Cerebellum (tissue), 4 donors: ENCODE measurements at places on chromosomes 2 and 18.

- no peak for DNase-seq
Measured at GRCh38 chr2:211281430-211282073, 725.2 kb downstream of the CPS1 start.

DNA sequence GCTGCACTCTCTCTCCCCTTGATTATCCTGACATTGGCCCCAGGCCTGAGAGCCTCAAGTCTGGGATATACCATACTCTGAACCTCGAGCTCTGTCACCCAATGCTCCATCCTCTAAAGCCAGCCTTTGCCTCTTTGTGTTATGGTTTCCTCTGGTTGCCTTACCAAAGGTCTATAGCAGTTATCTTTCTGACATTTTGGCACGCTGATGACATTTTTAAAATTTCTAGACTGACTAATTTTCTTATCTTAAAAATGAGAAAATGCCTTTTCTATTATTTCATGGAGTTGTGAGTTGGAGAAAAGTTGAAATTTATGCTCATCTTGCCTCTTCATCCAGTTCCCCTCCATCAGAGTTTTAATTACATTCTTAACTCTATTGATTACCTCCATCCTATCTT, 62.7 kb downstream of the PKP4 start:
- DNase-seq: no peak

GRCh38 chr2:237433920-237434676, 20.1 kb upstream of the COL6A3 start:
- DNase-seq: no peak

DNA sequence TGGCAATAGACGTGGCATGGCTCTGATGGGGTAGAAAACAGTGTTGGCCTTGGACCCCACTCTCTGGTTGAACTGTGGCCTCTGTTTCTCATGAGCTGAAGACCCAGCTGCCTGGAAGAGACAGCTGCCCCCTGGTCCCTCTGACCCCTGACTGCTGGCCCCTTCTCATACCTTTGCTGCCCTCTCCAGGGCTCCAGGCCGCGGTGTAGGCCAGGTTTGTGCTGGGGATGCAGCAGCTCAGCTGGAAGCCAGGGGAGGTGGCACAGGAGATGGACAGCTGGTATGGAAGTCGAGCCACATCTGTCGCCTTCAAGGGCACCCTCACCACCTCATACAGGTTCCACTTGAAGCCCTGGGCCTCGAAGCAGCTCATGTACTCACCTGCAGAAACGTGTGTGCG, 31.7 kb upstream of the SELENOI start:
- DNase-seq: no peak

- no peak for DNase-seq
Measured at GRCh38 chr18:363301-364085, 95.6 kb upstream of the THOC1 start.
